Amygdala (tissue), 56 donors: ENCODE measurements at places on chromosomes 7 and 10.

DNA sequence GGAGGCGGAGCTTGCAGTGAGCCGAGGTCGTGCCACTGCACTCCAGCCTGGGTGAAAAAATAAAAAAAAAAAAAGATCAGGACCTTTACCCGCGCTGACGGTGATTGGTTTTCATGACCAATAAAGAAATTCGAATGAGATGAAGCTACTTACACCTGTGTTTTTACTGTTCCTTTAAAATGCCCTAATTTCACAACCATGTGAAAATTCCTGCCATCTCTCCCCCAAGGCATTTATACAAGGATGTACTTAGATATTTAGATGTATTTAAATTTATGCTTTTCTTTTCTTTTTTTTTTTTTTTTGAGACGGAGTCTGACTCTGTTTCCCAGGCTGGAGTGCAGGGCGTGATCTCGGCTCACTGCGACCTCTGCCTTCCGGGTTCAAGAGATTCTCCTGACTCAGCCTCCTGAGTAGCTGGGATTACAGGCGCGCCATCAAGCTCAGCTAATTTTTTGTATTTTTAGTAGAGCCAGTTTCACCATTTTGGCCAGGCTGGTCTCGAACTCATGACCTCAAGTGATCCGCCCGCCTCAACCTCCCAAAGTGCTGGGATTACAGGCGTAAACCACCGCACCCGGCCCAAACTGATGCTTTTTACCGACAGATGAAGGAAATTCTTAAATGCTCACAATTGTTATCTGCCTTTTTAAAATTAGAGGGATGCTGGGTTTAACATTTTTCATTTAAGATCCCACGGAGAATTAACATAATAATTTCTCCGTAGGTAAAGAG, 3.1 kb upstream of the PHYH start:
- no peak for DNase-seq

- no peak for DNase-seq
Measured at GRCh38 chr10:131207584-131208532, 103.7 kb downstream of the TCERG1L start.

DNA sequence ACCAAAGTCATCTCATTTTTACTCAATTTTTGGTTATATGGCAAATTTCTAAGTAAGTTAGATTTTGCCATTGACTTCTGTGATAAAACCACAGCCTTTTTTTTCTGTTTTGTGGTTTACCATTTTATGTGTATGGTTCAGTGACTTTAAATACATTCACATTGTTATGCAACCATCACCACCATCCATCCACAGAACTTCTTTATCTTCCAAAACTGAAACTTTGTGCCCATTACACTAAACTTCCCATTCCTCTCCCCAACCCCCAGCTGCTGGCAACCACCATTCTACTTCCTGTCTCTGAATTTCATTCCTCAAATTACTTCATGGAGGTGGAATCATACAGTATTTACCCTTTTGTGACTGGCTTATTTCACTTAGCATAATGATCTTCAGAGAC, 280.4 kb upstream of the TCERG1L start:
- no peak for DNase-seq

GRCh38 chr10:70996549-70996948, 108.2 kb upstream of the PCBD1 start:
- no peak for DNase-seq

DNA sequence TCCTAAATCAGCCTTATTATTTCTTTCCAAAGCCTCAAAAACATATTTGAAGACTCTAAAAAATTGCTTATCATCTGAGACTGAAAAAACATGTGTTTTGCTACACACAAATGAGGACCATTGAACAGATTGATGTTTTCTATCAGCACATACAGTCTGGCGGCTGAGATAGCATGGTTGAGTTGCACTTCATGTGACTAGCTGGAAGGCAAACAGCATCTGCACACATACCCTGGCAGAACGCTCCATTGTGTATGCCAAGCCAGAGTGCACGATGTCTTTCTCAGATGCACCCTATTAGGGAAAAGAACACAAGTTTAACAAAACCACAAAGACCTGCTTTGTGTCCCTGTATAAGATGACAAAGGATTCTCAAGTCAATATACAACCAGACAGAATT, 33.0 kb downstream of the FAM25A start:
- peak; percentile 80 for DNase-seq

- DNase-seq = no peak
Measured at GRCh38 chr10:132972986-132973902, 30.9 kb upstream of the CFAP46 start.

- DNase-seq = no peak
Measured at GRCh38 chr10:116211682-116212081, 61.3 kb downstream of the GFRA1 start.

GRCh38 chr10:69866246-69866687, 64.6 kb downstream of the COL13A1 start:
- DNase-seq = no peak
